ENCODE measurements at places on chromosomes 11 and 22. TPM values are rescaled to one million over a fixed set of nuclear protein-coding genes. Genes with fewer than 3 reads are reported as not detected.

Gene LRP4
- total RNA-seq, result 0.43 TPM

Gene PRG3
- not detected for total RNA-seq

Gene ANKK1
- total RNA-seq, result 1.6 TPM

Gene ANO5
- not detected for total RNA-seq

Gene RIMBP3B
- total RNA-seq, result 0.79 TPM
